Ecto neural progenitor cell (in vitro differentiated cells): ENCODE measurements at places on chromosomes 3 and 15.

- no peak for DNase-seq
Observed at GRCh38 chr3:51550080-51550819, 11.7 kb downstream of the RAD54L2 start.

DNA sequence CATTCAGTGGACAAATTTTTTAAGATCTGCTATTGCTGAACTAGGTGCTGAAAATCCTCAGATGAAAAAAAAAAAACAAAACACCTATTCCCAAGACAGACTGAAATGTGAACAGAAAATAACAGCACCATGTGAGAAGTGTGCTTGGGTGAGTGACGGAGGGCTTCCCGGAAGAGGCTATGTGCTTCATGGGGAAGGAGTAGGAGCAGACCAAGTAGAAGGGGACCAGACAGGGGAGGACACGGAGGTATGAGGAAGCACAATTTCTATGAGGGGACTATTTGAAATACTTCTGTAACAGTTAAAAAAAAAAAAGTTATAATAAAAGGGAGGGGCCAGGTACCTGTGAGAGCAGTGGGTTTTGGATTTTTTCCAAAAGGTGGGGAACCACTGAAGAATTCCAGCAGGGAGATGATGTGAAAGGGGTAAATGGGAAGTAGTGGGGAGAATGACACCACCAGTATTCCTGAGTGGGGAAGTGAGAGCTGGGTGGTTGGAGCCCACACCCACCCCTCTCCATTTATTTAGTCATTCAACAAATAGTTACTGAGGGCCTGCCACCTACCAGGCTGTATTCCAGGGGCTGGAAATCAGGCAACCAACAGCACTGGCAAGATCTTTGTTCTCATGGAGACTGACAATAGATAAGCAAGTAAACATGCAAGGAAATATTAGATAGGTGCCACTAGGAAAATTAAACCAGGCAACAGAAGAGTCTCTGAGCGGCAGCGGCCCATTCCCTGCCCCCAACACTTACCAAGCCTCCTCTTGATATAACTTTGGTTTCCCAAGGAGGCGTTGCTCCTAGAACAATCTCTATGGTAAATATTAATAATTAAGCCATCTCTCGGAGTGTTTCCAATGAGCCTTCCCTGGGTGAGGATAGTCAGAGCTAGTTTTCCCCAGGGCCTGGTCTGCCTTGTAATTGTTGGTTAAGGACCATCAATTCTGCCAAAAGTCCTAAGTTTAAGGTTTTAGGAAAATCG is 3.8 kb upstream of the USP3 start:
- DNase-seq, result no peak

- DNase-seq, result no peak
Observed at GRCh38 chr3:127789051-127789450, 33.3 kb downstream of the MGLL start.

DNA sequence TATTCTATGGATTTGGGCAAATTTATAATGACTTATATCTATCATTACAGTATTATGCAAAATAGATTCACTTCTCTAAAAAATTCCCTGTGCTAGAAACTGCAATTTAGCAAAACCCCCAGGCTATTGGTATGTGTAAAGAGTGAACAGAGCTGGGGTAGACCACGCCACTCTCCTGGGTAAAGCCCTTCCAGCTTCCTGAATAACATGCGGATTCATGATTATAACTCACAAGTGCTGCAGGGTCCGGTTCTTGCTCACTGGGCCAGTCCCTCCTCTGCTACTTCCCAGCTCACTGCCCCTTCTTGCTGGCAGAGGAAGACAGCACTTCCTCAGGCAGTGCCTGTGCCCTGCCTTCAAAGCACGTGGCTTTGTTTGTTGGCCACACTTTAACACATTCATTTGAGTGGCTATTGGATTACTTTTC is 4.1 kb downstream of the CD80 start:
- no peak for DNase-seq

GRCh38 chr15:82843566-82843965 is 34.1 kb downstream of the WHAMM start:
- no peak for DNase-seq

DNA sequence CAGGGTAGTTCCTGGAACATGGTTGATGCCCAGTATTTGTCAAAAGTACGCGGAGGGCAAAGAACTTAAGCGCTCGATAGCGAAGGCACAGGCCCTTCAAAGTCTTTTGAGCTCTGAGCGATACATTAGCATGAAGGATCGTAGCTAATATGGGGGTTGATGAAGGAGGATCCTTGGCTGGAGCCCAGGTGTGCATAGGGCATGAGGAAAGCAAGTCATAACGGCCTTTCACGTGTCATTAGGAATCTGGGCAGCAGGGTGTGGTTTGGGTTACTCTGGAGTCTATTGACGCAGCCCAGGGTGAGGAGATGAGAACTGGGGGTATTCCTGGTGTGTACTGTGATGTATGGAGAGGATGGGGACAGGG is 31.7 kb downstream of the SPINK8 start:
- DNase-seq, result no peak

DNA sequence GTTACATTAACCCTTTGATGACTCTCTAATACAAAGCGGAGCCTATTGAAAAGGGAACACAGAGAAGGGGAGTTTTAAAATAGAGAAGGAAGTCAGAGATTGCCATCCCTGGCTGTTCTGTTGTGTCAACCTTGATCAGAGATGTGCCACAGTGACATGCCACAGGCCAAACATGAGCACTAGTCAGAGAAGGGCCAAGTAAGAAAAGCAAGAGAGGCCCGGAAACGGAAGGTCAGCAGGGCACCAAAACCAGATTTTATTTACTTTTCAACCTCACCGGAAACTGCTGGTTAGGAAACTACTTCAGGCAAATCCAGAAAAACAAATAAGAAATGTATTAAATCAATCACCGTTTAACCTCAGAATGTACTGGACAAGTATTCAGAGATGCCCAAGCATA is 171.8 kb downstream of the ALCAM start:
- no peak for DNase-seq

DNA sequence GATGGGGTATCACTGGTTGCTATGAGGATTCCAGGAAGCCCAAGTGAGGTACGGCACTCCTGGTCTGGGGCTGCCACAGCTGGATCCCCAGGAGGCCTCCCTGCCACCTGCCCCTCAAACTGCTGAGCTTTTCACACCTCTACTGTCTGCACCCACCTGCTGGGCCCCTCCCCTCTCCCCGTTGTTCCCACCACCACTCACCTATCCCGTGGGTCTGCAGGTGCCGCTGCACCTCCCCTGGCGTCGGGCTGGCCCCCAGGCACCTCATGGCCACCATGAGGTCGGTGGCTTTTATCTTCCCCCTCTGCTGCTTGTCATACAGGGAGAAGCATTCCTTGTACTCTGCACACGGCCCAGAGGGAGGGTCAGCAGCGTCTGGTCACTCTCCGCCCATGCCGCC is 5.8 kb downstream of the CALML4 start:
- DNase-seq, result no peak

DNA sequence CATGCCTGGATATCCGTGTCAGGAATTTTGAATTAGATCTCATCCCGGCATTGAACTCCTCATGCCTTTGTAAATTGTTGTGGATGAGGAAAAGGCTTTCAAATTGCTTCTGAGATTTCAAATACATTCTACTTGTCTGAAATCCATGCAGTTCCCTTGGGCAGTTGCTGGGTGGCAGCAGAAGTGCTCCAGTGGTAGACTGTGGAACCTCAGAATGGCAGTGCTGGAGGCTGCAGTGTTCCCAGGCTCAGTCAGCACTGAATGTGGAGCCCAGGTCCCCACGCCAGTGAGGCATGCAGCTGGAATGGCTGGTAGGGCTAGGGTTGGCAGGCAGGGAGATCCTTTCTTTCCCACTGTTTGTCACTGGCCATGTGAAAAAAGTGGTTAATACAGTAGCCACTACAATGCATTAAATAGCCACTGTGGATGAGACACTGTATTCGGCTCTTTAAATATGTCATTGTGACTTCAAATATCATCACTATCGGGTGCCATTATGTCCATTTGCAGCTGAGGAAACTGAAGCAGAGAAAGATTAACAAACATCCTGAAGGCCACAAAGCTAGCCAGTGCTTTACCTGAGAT is 98.6 kb downstream of the TPRG1 start:
- DNase-seq, result peak; percentile 60

DNA sequence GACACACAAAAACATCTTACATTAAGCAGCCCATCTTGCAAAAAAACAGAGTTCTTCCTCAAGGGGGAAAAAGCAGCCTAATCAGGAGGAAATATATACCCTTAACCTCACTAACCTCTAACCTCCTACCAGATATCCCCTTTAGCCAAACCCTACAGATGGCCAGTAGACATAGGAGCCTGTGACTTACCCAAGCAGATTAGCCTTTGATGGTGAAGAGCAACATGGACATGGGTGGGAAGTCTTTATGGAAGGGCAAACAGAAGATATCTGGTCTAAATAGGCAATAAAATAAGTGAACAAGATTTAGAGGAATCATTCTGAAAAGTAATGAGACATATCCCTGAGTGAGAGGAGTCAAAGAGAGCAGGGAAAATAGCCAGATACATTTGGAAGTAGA is 119.4 kb upstream of the ARPP21 start:
- DNase-seq, result no peak

DNA sequence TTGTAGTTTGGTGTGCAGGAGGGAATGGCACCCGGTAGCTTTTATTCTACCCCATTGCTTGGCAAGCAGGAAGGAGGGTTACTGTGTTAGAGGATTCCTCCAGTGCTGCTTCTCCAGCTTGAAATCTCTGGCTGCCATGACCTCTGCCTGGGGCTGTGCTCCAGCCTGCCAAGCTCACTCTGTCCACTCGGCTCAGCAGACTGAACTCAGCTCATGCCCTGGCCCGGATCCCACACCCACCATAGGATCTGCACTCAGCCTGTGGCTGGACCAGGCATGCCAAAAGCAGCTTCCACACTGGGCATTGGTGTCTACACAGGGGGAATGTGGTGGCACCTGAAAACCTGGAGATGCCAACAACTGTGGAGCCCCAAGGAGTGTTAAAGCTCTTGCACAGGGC is 26.3 kb downstream of the CLDN16 start:
- no peak for DNase-seq

- DNase-seq, result peak; percentile 59
Observed at GRCh38 chr3:127456471-127457093, 134.0 kb downstream of the TPRA1 start.

GRCh38 chr3:24119321-24119751 is 174.2 kb downstream of the NR1D2 start:
- DNase-seq, result no peak

- no peak for DNase-seq
Observed at GRCh38 chr3:185663929-185664328, 77.8 kb downstream of the SENP2 start.

GRCh38 chr3:134675726-134676256 is 25.0 kb upstream of the KY start:
- no peak for DNase-seq

GRCh38 chr3:186783058-186783730 is at the start of gene EIF4A2:
Gene EIF4A2, plus strand, starts transcription at chr3:186783577. Its CDS starts 34 bp downstream, at chr3:186783611.
- DNase-seq, result peak; percentile 94

DNA sequence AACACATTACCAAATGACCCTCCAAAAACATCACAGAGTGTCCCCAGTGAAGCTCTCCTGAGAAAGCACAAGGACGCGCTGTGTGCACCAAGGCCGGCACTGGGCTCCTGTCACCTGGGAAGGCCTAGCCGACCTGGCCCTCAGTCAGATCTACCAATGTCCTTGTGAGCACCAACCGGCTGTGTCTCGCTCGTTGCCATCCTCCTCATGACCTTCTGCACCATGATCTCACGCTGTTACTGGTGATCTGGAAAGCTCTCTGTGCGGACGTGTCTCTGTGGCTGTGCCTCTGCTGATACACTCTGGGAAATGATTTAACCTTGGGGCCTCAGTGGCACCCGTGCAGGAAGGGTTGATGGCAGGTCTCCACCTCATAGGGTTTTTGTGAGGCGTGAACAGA is 24.2 kb downstream of the ZXDC start:
- no peak for DNase-seq

GRCh38 chr3:190671658-190672057 is 157.8 kb downstream of the IL1RAP start:
- no peak for DNase-seq

DNA sequence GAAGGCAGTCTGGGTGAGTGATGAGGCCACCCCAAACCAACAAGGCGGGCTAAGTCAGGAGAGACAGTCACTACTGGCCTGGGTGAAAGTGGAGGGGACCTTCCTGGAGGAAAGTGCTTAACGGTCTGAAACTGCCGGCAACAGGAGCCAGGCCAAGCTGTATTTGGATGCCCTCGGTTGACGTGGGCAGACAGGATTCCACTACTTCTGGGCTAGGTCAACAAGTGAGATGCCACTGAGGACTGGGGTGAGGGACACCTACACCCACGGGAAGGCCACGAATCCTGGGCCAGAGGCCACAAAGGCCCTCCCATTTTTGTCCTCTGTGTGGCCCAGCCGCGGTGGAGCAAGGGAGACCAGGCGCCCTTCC is 12.3 kb downstream of the SPTBN5 start:
- no peak for DNase-seq

- DNase-seq, result no peak
Observed at GRCh38 chr3:186417791-186418190, 55.8 kb upstream of the DGKG start.

DNA sequence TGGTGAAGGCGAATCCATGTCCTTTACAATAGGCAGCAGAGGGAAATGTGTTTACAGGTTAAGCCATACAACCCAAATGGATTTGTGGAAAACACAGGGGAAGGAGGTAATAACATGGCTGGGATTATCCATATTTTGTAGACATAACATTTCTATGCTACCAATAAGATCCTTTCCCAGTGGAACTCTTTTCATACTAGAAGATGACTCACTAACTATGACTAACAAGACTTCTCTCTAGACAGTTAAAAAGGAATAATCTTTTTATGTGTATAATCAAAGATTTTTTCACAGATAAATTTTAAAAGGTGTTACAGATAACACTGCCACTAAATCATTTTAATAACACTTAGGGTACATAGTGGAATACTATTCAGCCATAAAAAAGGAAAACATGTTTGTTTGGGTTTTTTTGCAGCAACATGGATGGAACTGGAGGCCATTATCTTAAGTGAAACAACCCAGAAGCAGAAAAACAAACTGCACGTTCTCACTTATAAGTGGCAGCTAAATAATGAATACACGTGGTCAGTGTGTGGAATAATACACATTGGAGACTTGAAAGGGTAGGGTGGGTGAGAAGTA is 39.6 kb downstream of the VPS13C start:
- DNase-seq, result no peak

- no peak for DNase-seq
Observed at GRCh38 chr3:134610432-134611385, 40.1 kb downstream of the KY start.

GRCh38 chr3:131883086-131883485 is 151.7 kb downstream of the CPNE4 start:
- DNase-seq, result no peak

- no peak for DNase-seq
Observed at GRCh38 chr3:195160257-195160898, 110.6 kb downstream of the XXYLT1 start.

DNA sequence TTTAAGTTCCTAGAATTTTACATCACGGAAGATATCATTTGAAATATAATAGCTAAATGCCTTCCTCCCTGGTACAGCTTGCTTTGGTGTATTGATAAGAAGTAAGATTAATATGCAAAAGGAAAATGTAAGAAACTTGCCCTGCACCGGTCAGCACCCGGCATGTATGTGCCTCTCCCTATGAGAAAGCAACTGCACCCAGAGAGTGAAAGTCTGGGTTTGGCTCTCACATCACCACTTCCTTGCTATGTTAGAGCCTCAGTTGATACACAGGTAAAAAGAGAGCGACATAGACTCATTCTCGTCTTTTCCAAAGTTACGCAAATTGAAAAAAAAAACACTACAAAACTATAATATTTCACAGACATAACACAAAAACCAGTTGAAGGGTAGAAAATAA is 96.7 kb downstream of the FOXP1 start:
- DNase-seq, result no peak

GRCh38 chr3:14890476-14890875 is 56.9 kb upstream of the NR2C2 start:
- DNase-seq, result no peak

- no peak for DNase-seq
Observed at GRCh38 chr15:81157939-81158223, 23.8 kb downstream of the CFAP161 start.
